ENCODE measurements at places on chromosomes 5 and 9.
A peak's percentile ranks its signal among the peaks of the same experiment; 100 is the strongest.

DNA sequence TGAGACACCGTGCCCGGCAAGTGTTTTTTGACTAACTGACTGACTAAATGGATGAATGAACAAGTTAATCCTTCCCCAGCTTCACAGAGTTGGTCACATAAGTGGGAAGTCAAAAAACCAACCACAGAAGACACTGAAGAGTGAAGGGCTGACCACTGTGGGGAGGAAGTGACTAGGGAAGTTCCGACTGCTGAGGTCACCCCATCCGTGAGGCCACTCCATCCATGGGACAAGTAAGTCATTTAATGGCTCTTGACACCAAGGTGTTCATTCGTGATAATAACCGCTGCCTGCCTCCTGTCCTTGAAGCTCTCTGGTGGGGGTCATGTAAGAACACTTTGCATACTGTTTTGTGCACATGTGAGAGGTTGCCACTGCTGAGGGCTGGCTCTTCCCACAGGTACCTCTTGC lies 22.2 kb upstream of the CXCL14 start:
- DNase-seq: no peak

DNA sequence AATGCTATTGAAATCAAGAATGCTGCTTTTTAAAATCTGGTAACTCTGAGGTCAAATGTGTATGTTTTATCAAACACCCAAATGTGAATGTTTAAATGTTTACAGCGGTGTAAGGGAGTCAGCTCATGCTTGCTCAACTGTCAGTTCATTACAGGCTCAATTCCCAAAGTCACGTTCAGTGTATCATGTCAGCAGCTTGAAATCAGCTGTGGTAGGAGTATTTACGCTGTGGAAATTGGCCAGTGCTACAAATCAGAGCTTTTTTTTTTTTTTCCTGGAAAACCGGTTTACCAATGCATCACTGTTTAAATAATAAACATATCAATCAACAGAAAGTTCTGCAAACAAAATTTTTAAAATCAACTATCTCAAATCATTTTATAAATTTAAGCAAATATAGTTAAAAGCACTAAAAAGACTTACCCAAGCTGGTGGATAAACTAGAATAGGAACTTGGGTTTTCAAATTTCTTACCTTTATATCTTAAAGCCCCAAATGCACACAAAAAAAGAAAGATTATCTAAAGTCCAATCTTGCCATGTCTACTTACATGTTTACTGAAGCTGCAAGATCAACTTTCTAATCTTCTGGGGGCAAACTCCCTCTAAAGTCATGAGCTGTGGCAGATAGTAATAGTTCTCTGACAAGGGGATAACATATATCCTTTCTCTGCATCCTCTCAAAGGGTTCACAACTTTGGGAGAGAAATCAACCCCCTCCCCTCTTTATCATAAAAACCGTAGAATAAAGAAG lies 57.6 kb upstream of the GRAMD2B start:
- no peak for DNase-seq

GRCh38 chr5:112160652-112161391 lies 258.3 kb downstream of the EPB41L4A start:
- peak; percentile 82 for DNase-seq

DNA sequence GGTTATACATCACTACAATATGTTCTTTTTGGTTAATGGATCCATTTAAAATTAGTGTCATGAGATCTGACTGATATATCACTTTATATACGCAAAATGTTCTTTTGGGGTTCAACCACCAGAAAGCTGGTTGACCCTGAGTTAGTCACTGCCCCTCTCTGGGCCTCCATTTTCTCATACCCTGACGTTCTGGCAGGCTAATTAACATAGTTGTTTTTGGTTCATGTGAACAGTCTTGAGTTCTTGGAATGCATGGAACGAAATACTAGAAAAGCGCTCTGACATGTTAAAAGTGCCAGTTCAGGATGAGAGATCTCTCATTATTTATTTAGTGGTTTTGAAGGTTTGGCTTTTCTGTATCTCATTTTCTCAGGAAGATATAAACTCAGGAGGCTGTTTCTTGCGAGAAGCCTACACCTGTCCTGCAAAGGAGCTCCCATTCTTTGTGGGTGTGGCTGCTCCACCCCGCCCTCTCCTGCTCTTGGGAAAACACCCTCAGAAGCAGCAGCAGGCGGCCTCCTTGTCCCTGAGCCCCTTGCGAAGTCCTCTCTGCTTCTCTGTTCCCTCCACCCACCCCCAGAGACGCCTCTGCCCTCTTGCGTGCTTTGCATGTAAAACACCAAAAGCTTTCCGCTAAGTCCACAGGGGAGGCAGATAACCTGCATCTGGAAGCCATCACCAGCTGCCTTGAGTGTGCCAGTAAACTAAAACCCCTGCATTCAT lies 302.4 kb upstream of the PANK3 start:
- no peak for DNase-seq

GRCh38 chr9:114116126-114116747 lies 17.1 kb upstream of the KIF12 start:
- no peak for DNase-seq
